Psoas muscle (tissue), 8 donors: ENCODE measurements at places on chromosomes 4 and X. TPM values are rescaled to one million over a fixed set of nuclear protein-coding genes. Genes with fewer than 3 reads are reported as not detected.

- no peak for DNase-seq
Measured at GRCh38 chr4:138945401-138945800, 70.2 kb upstream of the NOCT start.

DNA sequence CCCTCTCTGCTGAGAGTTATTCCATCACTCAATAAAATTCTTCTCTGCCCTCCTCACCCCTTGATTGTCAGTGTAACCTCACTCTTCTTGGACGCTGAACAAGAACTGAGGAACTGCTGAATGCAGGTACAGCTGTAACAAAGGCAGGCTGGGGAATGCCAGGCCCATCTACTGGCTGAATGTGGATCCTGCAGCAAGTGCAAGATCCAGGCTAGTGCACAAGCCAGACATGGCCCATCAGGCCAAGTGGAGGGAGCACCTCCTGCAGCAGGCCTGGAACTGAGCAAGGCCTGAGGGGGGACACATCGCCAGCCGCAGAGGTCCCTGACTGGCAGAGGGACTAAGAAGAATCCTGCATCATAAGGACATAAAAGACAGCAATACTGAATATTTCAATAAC is 411.8 kb upstream of the PCDH10 start:
- no peak for DNase-seq

DNA sequence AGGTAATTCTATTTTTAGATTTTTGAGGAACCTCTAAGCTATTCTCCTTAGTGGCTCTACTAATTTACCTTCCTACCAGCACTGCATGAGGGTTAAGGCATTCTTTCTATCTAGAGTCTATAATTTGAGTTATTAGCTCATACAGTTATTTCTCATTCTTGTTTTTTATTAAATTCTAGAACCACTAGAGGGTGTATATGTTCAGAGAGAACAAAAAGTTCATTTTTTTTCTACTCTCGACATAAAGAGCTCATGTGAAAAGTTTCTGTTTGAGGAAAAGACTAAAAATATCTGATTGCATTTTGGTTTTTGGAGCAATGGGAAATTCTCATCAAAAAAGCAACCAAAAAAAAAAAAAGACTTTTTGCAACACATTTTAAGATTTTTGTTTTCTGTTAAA is 57.0 kb upstream of the LRAT start:
- DNase-seq, result no peak

DNA sequence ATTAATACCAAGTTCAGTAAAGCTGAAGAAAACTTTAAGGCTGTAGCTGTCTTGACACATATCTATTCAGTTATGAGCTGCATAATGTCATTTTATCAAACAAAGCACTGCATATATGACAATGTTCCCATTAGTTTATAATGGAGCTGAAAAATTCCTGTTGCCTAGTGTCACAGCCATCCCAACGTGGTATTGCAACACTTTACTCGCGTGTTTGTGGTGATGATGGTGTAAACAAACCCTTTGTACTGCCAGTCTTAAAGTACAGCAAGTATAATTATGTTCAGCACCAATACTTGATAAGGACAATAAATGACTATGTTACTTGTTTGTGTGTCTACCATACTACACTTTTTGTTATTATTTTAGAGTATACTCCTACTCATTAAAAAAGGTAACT is 1415.6 kb upstream of the PCDH7 start:
- no peak for DNase-seq

DNA sequence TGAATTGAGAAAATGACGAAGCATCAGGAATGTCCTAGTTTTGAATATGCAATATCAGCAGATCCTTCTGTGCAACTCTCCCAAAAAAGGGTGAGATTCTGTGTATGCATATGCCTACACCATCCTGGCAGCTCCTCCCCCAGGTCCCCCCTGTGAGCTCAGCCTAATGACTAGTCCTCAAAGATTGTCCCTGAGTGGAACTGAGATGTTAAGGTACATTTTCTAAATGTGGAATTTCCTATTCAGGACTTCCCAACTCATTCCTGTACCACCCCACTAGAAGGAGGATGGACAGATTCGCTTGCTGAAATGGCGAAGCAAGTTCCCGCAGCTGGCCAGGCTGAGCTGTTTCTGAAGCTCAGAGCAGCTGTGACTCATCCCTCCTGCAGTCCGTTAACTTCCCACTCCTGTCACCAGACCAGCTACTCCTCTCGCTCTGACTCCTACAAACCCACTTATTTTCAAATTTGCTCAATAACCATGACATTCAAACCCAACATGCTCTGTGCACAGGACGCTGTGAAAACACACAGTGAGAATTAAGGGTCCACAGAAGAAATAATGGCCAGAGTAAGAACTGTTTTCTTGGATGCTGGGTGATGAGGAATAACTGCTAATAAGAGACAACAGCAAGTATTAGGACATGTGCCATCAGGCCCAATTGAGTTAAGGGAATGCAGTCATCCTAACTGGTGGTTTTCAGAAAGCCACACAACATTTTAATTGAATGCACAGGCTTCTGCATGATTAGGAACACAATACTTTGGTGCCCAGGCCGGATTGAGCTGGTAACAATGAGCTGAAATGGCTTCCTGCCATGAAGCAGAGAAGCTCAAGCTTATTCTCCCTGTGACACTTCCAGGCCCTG is 40.0 kb upstream of the IRF2 start:
- DNase-seq, result peak; percentile 60

DNA sequence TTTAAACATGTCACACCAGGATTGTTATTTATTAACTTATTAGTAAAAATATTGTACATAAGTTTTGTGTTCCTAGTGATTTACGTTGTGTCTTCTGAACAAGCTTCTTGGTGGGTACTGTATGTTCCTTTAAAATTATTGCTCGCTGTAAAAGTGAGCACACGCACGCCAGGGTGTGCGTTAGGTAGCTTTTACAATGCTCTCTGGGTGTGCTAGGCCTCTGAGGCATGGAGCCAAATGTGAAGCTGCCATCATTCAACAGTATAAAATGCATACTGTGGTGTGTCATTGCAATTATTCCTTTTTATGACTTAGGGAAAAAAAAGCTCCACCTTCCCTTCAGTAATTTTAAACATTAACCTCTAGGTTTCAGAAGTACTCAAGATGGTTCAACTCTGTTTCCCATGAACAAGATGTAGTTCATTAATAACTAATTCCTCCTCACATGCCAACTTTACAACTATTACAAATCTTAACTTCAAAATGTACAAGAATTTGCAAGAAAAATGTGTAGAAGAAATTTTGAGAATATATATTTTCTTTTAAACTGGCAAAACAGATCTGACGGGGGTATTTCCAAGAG is 42.4 kb downstream of the ATOH1 start:
- DNase-seq, result no peak

DNA sequence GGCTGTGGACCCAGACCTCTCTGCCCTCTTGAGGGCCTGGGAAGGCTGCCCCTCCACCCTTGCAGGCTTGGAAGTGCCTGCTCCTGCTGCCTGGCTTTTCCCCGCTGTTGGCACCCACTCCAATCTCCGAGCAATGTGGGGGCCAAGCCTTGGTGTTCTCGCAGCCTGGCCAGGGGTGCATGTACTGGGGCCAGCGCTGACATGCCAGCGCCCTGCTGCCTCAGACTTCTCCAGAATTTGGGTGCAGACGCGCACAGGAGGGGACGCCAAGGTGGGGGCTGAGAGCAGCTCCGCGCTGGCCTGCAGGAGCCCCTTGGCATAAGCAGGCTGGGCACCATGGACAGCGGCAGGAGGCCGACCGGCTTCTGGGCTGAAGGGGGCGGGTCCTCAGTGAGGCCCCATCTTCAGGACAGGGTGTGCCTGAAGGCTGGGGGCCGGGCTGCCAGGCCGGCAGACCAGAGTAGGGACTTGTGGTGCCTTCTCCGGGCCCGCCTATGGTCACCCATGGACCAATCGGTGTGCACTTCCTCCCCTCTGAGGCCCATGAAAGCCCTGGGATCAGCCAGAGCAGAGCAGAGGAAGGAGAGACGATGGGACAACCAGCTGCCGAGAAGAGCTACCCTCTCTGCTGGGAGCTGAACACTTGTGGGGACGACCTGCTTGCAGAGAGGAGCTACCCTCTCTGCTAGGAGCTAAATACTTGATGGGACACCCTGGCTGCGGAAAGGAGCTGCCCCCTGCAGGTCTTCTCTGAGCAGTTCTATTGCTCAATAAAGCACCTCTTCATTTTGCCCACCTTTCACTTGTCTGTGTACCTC is 118.3 kb downstream of the DNAAF6 start:
- DNase-seq, result no peak

GRCh38 chrX:110395877-110396276 is 37.2 kb downstream of the RTL9 start:
- no peak for DNase-seq

GRCh38 chr4:94621491-94622080 is 136.2 kb upstream of the BMPR1B start:
- DNase-seq, result no peak

Gene NKAP
- total RNA-seq, result 7.0 TPM

Gene EXOC1
- 19.8 TPM for total RNA-seq
